M059J (cell line): ENCODE measurements at places on chromosomes 11 and 22. TPM values are rescaled to one million over a fixed set of nuclear protein-coding genes. Genes with fewer than 3 reads are reported as not detected.

Gene GDPD4
- total RNA-seq: not detected in 2 replicates

Gene NLRP10
- total RNA-seq: 0.12 and 2.1 TPM in 2 replicates

Gene MADD
- total RNA-seq: 13.3 and 25.1 TPM in 2 replicates

Gene KCNJ11
- not detected in 2 replicates for total RNA-seq

Gene FAM83F
- total RNA-seq: not detected in 2 replicates

Gene NF2
- total RNA-seq: 50.5 and 86.0 TPM in 2 replicates

Gene GSTT2B
- 6.2 and 10.1 TPM in 2 replicates for total RNA-seq

Gene ENTHD1
- not detected in 2 replicates for total RNA-seq

Gene ARHGEF17
- total RNA-seq: 6.0 and 17.5 TPM in 2 replicates

Gene CCDC116
- 0.05 TPM in 2 replicates for total RNA-seq

Gene MFRP
- total RNA-seq: not detected in 2 replicates

Gene TRPM5
- not detected in 2 replicates for total RNA-seq

Gene CNGA4
- not detected in 2 replicates for total RNA-seq

Gene CSNK2A3
- 2.5 and 3.1 TPM in 2 replicates for total RNA-seq

DNA sequence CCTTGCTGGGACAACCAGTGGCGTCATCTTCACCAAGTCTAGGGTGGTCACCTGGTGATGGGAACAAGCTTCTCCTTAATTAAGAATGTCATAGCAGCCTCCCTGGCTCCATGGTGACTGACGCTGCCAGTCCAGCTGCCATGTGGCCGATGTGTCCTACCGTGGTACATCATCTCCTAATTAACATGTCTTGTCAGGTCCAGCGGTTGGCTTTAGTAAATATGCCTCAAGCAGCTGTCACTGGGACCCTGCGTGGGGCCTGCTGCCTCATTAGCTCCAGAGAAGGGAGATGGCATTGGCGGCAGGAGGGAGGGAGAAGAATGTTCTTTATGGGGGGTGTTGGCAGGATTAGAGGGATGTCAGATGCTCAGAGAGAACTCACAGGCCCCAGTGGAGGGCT is 271.9 kb downstream of the ST3GAL4 start:
- DNase-seq: no peak

GRCh38 chr11:21072558-21072957 is 403.2 kb downstream of the NELL1 start:
- no peak for DNase-seq

GRCh38 chr22:38035530-38035885 is 21.7 kb upstream of the PICK1 start:
- no peak for DNase-seq

DNA sequence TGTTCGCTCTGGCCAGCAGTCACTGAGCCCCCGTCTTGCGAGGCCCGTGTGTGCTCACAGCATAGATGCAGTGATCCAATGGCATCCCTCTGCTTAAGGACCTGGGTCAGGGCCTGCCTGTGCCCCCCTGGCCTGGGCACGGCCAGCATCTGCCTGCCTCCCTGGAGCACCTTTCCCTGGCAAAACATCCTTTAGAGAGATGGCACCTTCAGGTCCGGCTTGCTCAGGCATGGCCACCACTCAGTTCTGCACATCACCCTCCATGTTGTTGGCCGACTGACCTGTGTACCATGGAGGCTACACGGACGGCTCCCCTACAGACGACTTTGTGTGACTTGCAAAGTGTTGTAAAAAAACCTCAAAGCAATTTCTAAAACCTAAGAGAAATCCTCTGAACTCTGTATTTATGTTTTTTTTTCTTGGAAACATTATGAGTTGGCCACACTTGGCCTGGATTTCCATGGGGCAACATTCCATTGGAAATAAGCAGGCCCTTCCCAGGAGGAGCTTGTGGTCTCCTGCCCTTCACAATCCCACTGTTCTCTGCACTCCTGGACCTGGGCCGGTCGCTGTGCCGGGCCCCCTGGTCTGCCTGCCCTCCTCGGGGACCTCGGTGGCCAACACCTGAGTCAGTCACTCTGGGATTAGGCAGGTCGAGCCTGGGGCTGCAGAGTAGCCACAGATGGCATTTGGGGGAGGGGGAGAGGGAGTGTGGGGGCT is 592.4 kb downstream of the TBC1D22A start:
- no peak for DNase-seq

- DNase-seq: peak; percentile 72
Observed at GRCh38 chr11:5366856-5367255, 15.5 kb downstream of the OR51B6 start.

GRCh38 chr22:49785841-49786471 is 41.7 kb downstream of the BRD1 start:
- no peak for DNase-seq

- DNase-seq: no peak
Observed at GRCh38 chr11:25535467-25536272, 796.3 kb upstream of the ANO3 start.

DNA sequence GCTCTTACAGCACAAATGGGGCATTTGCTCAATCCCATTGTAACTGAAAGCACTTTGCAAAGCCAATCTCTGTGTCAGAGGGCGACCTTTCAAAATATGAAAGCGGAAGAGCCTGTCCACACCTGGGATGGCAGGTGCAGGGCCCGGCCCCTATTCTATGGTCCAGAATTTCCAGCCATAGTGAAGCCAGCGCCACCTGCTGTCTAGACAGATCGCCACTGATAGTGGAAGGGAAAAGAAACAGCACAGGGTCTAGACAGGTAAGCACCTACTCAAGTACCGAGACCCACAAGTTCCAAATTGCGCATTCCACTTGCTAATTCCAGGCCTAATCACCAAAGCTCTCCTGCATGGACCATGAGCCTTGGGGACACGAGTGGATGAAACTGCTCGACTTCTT is 141.4 kb downstream of the NTM start:
- no peak for DNase-seq

GRCh38 chr22:26529345-26529744 is 17.1 kb upstream of the TFIP11 start:
- no peak for DNase-seq

DNA sequence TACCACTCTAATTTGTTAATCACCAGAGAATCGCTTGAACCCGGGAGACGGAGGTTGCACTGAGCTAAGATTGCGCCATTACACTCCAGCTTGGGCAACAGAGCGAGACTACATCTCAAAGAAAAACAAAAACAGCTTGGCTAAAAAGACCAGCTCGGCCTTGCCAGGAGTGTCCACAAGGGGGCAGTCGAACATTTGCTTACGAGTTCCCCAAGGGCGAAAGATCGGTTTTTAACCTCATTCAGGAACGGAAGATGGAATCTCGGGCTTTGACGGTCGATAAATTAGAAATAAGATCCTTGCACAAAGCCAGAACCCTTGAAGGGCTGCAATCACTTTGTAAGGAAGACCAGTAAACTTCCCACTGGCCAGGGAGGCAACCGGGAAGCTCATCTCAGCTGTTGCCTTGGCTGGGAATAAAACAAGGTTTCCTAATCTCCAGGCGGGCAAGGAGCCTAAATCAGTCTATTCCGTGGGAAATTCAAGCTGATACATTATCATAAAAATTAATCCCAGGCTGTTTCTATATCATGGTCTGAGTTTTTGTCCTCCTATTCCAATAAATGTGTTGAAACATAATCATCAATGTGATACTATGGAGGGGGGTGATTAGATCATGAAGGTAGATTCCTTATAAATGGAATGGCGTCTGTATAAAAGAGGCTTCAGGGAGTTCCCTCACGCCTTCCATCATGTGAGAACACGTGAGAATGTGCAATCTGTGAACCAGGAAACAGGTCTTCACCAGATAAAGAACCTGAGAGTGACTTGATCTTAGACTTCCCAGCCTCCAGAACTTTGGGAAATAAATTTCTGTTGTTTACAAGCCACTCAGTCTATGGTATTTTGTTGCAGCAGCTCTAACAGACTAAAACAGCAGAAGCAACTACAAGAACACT is 14.9 kb upstream of the SLC29A2 start:
- peak; percentile 79 for DNase-seq

DNA sequence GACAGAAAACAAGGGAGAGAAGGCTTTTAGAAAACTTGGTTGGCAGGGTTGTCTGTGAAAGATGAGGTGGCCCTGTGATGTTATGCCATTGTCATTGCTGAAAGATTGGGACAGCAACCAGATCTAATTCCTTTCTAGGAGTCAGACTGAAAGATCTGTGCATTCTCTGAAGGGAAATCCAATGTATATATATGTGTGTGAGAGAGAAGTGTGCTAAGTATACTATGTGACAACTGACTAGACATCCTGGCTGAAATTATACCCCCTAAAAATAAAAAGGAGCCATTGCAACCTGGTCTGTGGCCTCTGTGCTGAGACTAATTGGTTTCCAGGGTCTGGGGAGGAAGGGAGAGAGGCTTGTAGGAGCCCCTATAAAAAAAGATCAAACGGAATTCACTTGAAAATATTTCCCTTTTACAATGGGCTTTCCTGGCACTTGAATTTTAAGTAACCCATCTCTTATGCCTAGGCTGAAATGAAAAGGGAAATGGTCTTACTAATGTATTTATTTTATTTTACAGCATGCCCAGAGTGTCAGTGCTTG is 1.2 kb upstream of the MPPED2 start:
- no peak for DNase-seq

DNA sequence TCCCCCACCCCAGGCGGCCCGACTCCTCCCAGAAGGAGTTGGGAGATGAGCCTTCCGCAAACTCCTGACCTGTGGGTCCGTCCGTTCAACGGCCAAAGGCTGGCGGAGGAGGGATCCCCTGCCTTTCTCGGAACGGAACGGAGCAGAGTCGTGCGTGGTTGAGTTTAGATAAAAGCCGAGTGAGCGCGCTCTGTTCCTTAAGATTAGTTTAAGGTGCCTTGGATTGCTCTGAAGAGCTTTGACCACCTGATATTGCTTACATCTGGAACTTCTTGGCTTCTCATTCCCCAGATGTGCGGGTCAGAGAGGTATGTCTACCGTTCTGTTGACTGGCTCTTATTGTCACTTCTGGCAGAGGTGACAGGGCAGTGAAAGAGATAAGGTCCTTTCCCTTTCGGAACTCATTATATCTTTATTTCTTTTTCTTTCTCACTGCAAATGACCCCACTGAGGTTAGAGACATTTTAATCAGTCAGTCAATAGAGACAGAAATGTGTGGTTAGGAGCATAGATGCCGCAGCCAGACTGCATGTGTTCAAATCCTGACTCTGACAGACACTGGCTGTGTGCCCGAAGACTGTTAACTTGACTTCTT is at the start of gene TRIM6:
Gene TRIM6 (plus strand): TSS at position 31 of the 595 bp plus-strand sequence. CDS start 261 bp downstream, at position 292.
- peak; percentile 81 for DNase-seq

DNA sequence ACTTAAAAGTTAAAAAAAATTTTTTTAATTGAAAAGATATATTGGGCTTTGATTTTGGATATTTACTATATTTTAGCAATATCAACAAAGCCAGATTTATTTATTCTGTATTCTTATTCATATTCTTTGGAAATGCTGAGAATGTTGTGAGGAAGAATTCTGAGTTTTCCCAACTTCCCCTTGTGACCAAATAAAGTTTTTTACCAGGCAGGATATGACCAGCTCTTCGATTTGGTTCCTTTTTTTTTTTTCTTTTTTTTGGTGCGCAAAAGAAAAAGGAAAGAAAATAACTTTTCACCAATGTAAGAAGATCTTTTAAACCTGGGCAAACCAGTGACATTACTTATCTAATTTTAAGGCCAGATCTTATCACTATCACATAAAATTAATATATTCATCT is 12.9 kb downstream of the TCP11L1 start:
- no peak for DNase-seq

- no peak for DNase-seq
Observed at GRCh38 chr22:32800158-32800882, 1.2 kb upstream of the TIMP3 start.

DNA sequence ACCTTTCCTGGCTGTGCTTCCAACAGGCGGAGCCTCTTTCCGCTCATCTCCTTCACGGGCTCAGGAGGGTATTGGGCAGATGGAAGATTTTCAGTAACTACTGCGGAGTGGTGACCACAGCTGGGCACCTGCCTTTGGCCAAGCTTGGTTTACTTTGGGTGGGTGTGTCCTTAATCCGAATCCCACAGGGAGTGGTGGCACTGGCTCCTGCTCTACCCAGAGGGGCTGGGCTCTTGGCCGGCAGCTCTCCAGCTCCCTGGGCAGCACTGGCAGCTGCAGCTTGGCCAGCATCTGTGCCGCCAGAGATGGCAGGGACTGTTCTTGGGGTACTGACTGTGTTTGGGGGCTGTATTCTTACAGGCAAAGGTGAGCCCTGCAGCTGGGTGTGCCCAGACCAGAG is 29.8 kb downstream of the BID start:
- DNase-seq: no peak

GRCh38 chr11:62923601-62924411 is 2.6 kb upstream of the CHRM1 start:
- no peak for DNase-seq

GRCh38 chr22:35633520-35633919 is 14.7 kb upstream of the APOL6 start:
- no peak for DNase-seq

GRCh38 chr22:36613958-36614357 is 85.0 kb upstream of the EIF3D start:
- DNase-seq: peak; percentile 68

DNA sequence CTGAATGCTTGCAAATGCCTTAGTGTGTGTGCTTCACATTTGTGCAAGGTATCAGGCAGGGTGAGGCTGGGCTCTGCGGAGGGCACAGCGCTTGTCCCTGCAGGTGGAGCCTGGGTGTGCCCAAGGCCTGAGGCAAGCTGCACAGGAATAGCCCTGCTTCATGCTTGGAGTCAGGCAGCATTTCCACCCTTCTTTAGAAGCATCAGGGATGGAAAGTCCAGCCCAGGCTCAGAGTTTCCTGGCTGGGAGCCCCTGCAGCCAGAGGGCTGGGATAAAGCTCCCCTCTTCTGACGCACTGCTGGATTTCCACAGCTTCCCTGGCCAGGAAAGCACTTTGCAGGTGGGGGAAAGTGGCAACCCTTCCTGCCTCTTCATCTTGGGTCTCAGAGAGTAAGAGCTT is 63.4 kb downstream of the GALNT18 start:
- DNase-seq: no peak

DNA sequence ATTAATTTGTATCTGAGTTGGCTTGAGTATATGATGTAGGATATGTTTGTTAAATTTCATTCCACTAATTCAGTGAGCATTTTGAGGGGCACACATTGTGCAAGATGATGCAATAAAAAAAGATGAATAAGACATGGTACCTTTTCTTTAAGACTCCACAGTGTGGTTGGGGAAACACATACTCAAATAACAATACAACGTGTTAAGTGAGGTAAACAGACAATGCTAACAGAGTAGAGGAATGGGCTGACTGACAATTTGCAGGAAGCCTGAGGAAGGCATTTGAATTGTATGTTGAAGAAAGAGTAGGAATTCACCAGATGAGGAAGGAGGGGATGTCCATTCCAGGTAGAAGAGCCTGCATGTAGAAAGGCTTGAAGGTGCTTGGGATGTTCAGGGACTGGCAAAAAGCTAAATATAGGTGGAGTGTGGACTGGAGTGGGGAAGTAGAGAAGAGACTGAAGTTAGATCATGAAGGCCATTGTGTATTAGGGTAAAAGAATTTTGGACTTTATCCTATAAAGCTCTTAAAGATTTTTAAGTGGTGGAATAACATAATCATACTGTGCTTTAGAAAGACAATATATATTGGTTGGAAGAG is 6.8 kb downstream of the RNF169 start:
- DNase-seq: peak; percentile 17
